Activated CD4-positive, alpha-beta T cell treated with anti-CD3 and anti-CD28 coated beads, Interleukin-2, amount 50 U/mL, for 4 hours (primary cell): ENCODE measurements at places on chromosomes 6 and 20.
A peak's percentile ranks its signal among the peaks of the same experiment; 100 is the strongest.

DNA sequence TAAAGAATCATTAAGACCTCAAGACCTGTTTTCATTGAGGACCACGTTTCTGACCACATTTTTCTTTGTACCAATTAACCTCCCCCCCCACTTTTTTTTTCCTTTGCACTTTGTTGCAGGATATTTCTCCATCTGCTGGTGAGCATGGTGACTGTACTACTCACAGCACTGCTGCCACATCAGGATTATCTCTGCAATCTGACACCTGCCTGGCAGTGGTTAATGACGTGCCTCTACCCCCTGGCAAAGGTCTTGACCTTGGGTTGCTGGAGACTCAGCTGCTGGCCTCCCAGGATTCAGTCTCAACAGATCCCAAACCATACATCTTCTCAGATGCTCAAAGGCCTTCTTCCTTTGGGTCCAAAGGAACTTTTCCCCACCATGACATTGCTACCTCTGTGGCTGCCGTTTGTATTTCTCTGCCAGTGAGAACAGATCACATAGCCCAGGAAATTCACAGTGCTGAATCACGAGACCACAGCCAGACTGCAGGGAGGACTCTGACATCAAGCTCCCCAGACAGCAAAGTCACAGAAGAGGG is 46.6 kb upstream of the EDN3 start:
- peak; percentile 7 for DNase-seq

- no peak for DNase-seq
Observed at GRCh38 chr6:46773201-46773855, 19.9 kb upstream of the MEP1A start.

DNA sequence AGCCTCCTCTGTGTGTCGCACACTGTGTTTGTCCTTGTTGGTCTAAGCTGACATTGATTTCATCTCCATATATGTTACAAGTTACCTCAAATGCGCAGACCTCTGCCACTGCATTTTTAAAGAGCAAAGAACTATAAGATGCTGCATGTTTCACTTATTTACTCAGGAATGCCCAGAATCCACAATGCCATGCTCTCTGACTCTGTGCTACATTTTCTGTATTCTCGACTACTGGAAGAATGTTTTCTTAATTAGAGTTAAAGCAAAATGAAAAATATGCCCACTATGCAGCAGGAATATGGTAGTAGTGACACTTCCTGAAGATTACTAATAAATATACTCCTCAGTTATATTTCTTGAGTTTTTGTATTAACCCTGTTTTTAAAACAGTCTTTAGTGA is 296.4 kb downstream of the HACE1 start:
- no peak for DNase-seq

- DNase-seq: no peak
Observed at GRCh38 chr6:130381459-130382380, 15.9 kb downstream of the TMEM200A start.

- no peak for DNase-seq
Observed at GRCh38 chr6:34657037-34657306, 39.6 kb downstream of the ILRUN start.

- no peak for DNase-seq
Observed at GRCh38 chr6:63558278-63558677, 14.0 kb upstream of the LOC128125822 start.

GRCh38 chr6:116145803-116146675 is 20.1 kb upstream of the COL10A1 start:
- no peak for DNase-seq

DNA sequence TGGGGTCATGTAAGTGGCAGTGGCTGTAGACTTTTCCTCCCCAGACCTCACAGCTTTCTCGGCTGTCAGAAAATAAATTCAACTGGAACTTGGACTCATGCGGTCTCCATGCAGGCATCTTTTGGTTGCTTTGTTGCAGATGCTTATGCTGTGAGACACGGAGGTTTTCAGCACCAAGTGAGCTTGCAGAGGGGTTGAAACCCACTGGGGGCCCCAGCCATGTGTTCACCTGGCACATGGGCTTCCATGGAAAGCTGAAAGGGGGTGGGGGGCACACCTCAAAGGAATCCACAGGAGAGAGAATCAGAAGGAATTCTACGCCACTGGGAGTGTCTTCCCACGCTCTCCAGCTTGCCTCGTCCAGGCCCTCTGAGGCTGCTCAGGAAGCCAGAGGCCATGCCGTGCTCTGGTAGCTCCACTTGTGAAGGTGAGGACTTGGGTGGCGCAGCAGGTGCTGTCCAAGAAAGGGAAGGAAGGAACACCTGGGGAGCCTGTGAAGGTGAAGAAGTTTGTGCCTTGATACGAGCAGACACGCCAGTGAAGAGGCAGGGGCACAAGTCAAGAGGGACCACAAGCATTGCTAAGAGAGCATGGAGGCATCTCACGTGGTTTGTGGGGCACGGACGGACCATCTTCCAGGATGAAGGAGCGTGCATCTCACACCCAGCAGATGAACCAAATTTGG is 134.3 kb upstream of the PMEPA1 start:
- DNase-seq: no peak

DNA sequence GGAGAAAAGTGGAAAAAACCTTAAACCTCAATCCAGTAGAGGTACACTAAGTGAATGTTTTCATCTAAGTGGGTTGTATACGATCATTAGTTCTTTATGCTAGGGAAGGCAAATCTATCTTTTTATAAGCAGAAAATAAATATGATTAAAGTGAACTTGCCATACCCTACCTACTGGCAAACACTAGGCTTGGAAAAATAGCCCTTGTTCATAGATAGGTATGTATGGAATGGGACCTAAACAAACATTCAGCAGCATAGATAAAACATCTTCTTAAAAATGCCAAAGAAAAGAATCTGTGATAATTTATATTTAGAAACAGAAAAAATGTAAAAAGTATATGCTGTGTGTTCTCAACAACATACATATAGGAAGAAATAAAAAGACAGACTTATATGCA is 18.8 kb downstream of the REV3L start:
- DNase-seq: no peak

DNA sequence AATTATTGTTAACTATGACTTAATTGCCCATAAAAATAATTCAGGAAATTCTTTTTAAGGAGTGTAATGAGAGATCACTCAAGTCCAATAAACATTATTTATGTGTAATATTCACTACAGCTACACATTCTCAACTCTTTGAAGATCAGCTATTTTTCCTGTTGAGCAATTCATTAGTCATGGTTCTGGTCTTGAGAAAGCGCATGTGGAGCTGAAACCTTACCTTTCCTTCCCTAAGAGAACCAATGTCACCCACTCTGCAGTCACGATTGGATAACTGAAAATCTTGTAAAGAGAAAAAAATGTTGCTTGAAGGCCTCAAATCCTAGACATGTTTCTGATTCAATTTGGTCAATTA is 736.9 kb upstream of the MARCKS start:
- no peak for DNase-seq

DNA sequence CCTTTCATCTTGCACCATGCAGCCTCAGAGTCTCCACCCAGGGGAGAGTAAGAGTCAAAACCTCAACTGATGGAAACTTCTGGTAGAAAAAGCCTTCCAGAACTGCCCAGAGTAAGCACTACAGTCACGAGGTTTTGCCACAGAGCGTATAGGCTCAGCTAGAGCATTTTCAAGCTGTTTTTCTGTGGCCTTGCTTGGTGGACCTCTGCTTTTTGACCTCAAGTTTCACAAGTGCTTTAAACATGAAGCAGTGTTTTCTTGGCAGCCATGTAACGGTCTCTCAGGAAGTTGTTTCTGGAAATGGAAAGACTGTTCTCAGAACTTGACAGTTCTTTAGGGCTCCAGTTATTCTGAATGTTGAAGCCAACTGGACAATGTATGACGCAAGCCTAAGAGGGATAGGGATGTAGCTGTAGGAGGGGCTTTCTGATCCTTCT is 146.5 kb downstream of the ZDHHC14 start:
- no peak for DNase-seq

DNA sequence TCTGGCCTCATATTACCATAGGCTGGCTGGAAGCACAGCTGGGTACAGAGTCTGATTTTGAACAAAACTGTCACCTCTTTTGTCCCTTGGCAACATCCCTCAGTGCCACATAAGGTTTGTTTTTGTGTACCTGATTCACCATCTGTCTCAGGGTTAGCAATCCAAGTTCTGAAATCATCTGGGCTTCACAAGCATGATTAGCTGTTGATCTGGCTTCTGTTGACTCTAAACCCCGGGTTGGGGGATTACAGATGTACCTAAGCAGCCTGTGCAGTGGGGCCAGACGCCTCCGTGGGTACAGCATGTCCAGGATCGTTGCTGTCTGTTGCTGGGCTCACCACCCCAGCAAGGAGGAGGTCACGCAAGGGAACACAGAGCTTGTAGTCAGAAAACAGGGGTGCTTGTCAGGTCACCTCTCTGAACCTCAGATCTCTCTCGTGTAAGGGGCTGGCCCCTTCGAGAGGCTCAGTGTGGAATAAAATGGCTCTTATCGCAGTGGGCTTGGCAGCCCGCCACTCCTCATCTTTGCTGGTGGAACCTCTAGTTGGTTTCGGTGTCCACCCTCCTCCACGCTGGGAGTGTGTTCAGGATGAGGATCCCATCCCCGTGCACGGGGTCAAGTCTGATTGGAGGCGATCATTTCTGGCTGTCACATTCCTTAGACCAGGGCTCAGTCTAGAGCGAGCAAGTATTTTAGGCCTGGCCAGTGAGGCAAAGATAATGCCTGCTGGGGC is 39.2 kb upstream of the ZNF831 start:
- no peak for DNase-seq

GRCh38 chr6:111632468-111633247 is 27.0 kb upstream of the TRAF3IP2 start:
- DNase-seq: no peak

GRCh38 chr6:105839266-105839665 is 246.9 kb upstream of the PRDM1 start:
- no peak for DNase-seq

- no peak for DNase-seq
Observed at GRCh38 chr6:157358287-157358686, 22.7 kb upstream of the ZDHHC14 start.
